Renal pelvis (tissue), 12 donors: ENCODE measurements at places on chromosomes 16 and 17.

DNA sequence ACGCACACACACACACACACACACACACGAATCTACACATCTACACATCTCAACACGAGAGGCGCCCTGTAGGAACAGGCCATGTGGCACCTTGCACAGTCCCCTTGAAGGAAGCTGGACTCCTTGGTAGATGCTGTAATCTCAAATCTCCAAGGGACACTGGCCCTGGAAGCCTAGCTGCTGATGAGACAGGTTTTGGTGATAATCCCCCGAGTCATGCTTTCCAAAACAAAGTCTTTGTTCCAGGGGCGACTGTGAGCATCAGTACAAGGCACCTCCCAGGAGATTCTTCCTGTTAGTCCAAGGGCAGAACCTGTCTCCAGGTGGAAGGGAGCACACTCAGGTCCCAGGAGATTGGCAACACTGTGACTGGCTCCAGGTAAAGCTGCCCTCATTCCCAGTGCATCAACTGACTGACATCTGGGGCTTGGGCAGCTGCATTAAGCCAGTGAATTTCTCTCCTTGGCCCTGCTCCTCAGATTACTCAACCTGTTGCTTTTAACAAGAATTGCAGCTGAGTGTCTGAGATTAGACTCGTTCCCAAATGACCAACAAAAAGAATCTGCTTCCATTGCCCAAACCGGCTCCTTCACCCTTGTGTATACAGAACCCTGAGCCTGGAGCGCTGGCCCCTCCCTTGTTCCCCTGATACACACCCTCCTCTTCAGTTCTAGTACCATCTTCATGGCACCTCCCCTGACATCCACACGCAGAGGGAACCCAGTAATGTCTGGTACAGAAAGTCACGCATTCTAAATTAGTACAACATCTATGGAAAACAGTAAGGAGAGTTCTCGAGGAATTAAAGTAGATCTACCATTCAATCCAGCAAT lies 13.9 kb upstream of the TNRC6C start:
- DNase-seq: no peak

GRCh38 chr17:44921122-44921882 lies 6.0 kb upstream of the GFAP start:
- no peak for DNase-seq

GRCh38 chr17:59643159-59644140 lies 23.8 kb downstream of the CLTC start:
- DNase-seq: no peak

DNA sequence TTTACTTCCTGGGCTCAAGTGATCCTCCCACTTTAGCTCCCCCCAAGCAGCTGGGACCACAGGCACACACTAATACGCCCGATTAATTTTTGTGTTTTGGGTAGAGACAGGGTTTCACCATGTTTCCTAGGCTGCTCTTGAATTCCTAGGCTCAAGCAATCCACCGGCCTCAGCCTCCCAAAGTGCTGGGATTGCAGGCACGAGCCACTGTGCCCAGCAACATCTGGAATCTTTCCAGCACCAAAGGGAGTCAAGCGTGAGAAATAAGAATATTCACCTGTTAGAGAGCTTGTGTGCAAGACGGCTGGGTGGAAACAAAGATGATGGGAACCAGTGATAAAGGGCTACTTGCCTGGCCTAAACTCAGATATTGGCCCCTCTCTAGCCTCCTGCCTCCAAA lies 14.2 kb upstream of the ALOX12B start:
- DNase-seq: no peak

GRCh38 chr17:58614859-58615459 lies 76.9 kb downstream of the TEX14 start:
- no peak for DNase-seq

- no peak for DNase-seq
Measured at GRCh38 chr17:81420769-81421462, 25.7 kb downstream of the BAHCC1 start.

DNA sequence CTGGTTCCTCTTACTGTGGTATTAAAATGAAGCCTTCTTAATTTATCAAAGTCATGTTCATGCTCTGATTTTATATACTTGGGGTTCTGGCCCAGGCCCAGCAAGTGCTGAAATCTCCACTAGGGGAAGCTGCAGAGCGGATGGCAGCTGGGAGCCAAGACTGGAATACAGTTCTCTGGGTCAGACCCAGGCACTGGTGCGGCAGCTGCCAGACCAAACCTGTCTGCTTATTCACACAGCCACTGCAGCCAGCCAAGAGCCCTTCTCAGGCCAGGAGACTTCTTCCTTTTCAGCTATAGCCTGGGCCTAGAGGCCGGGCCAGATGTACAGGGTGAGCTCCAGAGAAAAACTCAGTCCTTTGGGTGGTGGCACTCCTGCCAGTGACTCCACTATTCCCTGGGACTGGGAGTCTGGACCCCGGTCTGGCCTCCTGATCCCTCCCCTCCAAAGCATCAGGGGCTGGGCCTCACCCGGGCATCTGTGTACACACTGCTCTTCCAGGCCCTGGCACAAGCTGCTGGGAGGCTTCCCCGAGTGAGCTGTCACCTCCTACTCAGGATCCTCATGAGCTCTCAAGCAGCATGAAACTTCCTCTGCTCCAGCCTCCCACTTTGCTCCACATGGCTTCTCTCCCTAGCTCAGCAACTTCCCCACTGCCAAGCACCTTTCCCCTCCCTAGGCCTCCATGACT lies 24.4 kb downstream of the ATP6V0D1 start:
- DNase-seq: no peak

DNA sequence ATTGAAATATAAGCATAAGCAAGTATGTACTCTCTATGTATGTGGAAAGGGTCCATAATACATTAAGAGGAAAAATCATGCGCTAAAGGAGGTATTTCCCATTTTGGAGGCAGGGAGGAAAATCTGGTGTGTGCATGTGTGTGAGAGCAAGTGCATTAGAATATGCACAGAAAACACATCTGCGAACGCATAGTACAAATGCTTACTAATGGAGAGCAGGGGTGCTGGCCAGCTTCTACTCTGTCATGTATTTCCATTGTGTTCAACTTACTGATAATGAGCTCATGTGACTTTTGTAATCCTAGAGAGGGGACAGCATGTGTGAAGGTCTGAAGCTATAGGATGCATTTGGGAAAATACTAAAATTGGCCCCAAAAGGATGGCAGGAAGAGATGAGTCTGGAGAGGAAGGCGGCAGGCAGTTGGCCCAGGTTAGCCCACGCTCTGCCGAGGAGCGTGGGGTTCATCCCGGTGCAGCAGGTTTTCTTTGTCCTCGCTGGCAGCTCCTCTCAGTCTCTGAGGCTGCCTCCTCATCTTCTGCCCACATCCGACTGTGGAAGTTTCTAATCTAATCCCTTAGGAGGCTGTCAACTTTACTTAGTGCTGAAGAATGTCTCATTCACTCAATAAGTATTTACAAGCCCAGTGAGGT lies 17.8 kb upstream of the KSR1 start:
- no peak for DNase-seq

- no peak for DNase-seq
Measured at GRCh38 chr16:12160249-12160648, 183.7 kb downstream of the SNX29 start.

- DNase-seq: no peak
Measured at GRCh38 chr17:76872221-76872873, 4.1 kb downstream of the MGAT5B start.

DNA sequence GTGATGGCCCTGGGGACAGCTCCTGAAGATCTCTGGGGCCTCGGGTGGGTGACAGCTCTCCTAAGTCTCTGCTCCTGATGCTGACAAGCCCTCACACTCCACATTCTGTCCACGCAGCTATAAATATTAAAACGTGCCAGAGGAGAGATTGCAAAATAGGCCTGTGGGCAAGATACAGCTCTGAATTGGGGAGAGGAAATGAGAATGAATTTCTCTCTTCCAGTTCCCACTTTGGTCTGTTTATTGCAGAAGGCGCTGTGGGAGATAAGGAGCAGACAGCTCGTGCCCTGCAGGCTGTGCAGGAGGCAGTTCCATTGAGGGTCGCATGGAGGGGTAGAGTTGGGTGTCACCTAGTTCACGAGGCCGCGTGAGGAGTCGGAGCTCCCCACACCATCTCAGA lies 87.5 kb upstream of the SDK2 start:
- DNase-seq: no peak

GRCh38 chr17:31693433-31694220 lies 165.4 kb downstream of the COPRS start:
- no peak for DNase-seq

DNA sequence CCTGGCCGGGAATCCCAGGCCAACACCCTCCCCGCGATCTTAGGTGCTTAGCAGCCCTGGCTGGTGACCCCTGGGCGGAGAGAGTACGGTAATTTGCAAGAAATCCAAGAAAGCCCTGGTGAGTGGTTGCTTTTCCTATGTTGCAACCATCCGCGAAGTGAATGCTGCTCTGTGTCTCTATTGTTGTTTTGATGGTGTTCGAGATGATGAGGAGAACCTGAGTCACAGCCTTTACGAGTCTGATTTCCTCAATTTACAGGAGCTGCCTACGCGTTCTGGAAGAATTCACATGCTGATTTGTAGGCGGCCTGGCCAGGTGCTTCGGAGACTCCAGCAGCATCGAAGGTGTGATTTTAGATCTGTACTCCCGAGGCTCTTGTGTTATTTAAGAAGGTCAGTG lies 63.3 kb downstream of the TMEM235 start:
- no peak for DNase-seq

DNA sequence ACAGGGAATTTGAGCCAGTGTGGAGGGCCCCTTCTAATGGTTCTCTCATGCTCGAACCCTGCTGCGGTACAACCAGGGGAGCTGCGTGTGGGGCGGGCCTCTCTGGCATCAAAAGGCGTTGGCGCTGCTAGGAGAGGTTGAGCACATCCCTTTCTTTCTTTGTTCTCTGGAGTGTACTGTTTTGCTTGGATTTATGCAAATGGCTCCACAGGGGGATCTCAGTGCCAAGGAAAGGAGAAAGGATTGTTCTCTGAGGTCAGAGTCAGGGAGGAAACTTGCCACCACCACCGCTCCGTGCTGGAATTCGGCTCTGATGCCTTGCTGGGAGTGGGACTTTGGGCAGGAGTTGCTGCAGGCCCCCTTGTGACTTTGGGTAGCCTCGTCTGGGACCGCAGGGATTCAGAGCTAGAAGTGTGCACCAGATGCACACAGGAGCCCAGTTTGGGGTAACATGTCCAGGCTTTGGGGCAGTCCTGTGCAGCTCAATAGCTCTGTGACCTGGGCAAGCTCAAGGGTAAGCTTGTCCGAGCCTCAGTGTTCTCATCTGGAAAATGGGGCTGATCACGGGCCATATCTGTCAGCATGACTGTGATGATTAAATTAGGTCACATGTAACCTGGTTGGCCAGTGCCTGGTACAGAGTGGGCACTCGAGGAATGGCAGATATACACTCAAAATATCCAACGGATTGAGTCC lies 353.0 kb upstream of the EEF2KMT start:
- DNase-seq: no peak
